Muscle of arm (tissue), 14 donors: ENCODE measurements at places on chromosomes 11 and 22.
A peak's percentile ranks its signal among the peaks of the same experiment; 100 is the strongest.

GRCh38 chr22:19843857-19844376 is 10.8 kb downstream of the GNB1L start:
- DNase-seq: no peak

DNA sequence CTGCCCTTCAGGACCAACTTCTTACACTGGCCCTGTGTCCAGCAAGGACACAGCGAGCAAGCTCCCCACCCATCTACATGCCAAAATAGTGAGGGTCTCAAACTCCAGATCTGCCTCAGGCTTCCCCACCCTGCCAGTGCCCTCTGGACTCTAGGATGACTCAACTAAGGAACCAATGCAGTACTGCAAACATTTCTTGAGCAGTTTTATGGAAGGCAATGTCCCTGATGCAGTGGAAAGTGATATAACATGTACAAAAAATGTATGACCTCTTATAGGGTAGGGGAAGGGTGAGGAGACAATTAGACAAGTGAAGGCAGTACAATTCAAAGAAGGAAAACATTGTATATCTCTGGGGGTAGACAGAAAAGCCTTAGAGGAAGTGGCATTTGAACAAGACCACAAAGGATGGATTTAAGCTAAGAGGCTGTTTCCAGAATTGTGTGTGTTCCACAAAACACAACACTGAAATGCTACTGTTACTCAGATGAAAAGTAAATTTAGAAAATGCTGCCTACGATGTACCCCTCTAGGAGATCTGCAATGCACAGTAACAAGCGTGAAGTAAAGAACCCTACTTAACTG is 47.3 kb downstream of the RAB30 start:
- DNase-seq: no peak

GRCh38 chr22:43128928-43129424 is 14.2 kb downstream of the MCAT start:
- DNase-seq: no peak

- DNase-seq: no peak
Measured at GRCh38 chr22:39530692-39531331, 1.7 kb downstream of the RPS19BP1 start.

GRCh38 chr11:73451896-73452295 is 75.7 kb downstream of the RELT start:
- no peak for DNase-seq

- DNase-seq: no peak
Measured at GRCh38 chr22:48336339-48337060, 1491.2 kb downstream of the BRD1 start.

DNA sequence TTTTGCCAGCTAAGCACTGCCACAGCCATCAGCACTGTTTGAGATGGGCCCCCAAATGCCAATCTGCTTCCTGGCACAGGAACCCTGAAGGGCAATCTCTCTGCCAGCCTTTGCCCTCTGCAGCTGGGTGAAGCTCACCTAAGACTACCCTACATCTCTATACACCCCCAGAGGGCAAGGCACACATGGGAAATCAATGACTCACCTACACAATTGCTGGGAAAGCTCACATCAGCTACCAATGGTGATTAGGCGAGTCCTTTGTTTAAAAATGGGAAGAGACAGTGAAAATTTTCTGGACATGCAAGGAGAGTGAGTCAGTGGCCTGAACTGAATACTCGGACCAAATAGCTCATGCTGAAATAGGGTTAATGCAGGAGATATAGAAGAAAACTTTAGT is 12.6 kb upstream of the PRDM11 start:
- no peak for DNase-seq

- DNase-seq: peak; percentile 8
Measured at GRCh38 chr11:126702987-126703386, 297.6 kb downstream of the KIRREL3 start.

GRCh38 chr11:122189229-122189628 is 73.2 kb upstream of the BLID start:
- no peak for DNase-seq

- DNase-seq: no peak
Measured at GRCh38 chr11:30509364-30509763, 76.8 kb downstream of the MPPED2 start.

DNA sequence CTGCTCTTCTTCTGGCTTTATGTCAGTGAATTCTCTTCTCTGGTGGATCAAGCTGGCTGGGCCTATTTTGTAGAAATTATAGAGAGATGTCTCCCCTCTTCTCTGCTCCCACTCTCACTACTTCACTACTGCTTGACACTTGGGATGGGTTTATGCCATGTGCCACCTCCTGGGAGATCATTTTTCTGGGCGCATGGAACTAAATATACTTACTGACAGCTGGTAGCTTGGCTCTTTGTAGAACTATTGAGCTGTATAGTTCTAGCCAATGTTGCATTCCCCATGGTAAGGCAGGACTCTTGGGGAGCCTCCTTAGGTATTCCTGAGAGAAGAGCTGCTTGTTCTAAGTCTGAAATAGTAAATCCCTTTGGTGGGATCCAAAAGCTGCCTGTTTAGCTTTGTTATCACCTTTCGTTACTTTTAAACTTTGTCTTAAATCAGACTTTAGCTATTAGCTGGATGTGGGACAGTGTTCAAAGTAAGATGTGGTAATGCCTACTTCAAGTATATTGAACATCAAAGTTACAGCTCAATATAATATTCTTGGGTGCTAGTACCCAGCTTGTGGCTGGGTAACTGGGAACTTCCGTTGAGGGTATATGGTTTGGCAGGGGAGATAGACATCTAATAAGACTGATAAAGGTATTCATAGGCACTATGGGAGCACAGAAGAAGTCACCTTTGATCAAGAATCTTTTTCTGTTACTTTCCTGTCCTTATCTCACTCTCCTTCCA is 87.5 kb upstream of the RRM1 start:
- DNase-seq: no peak

DNA sequence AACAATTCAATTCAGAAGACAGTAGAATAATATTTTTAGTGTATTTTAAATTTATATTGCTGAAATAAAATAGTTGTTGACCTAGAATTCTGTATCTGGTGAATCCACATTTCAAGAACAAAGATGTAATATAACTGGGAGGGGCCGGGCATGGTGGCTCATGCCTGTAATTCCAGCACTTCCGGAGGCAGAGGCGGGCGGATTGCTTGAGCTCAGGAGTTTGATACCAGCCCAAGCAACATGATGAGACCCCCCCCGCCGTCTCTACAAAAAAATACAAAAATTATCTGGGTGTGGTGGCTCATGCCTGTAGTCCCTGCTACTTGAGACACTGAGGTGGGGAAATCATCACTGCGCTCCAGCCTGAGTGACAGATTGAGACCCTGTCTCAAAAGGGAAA is 72.6 kb downstream of the CD82 start:
- no peak for DNase-seq

DNA sequence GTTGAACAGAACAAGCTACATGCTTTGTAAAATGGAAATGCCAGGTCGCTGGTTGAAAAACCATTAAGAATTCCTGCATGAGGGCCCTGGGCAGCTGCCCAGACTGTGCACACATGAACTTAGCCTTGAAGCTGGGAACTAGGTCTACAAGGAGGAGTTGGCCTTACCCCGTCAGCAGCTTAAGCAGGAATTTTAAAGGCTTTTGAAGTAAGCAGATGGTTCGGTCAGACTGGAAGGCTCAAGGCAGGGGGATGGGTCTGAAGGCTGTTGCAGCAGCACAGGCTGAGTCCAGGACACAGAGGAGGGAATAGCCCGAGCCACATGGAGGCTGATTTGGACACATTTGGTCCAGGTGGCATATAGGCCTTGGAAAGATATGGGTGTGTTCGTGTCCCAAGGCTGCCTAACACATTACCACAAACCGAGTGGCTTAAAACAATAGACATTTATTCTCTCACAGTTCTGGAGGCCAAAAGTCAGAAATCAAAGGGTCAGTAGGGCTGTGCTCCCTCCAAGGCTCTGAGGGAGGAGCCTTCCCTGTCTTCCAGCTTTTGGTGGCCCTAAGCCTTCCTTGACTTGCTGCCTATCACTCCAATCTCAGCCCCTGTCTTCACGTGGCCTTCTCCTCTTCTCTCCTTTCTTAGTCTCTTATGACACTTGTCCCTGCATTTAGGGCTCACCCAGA is 11.6 kb downstream of the LIF start:
- DNase-seq: no peak

DNA sequence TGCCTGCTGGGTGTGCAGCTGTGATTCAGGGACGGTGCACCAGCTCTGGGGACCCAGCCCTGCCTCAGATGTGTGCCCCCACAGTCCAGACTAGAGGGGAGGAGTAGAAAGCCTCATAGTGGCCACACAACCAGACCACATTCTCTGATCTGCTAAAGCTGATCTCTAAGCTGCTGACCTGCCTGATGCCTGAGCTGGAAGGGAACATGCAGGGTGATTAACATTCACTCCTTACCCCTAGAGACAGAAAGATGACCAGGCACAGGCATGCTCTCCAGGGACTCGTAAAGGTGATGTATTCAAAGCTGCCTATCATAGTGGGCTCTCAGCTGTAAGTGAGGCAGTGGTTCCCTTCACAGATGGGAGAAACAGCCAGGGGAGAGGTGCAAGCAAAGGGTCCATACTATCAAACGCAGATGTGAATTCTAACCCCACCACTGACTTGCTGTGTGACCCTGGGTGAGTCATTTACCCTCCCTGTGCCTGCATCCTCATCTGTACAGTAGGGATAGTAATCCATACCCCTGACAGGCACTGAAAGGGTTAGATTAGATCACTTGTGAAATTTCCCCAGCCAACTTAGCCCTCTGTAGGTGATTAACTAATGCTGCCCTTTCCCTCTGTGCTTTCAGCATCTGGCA is 29.0 kb upstream of the LRRC32 start:
- no peak for DNase-seq

DNA sequence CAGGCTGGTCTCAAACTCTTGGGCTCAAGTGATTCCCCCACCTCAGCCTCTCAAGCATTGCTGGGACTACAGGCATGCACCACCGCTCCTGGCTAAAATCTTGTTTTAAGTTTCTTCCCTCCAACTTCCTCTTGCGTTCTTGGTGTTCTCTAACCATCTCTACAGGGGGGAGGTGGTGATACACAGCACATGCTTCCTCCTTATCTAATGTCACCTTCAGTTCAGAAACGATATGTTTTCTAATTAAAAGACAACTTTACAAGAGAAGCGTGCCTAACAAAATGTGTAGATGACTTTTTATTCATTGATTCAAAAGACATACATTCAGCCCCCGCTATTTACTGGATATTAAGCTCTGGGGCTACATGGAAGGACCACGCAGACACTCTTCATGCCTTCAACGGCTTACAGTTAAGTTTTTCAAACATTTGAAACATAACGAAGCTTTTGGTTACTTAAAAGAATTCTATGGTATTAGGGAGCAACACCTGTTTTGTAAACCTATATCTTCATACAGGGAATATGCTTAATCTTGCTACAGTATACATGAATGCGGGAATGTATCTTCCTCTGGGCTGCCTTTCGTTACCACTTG is 933 bp upstream of the DLAT start:
- no peak for DNase-seq

GRCh38 chr11:15711311-15711710 is 596.6 kb downstream of the INSC start:
- DNase-seq: no peak

DNA sequence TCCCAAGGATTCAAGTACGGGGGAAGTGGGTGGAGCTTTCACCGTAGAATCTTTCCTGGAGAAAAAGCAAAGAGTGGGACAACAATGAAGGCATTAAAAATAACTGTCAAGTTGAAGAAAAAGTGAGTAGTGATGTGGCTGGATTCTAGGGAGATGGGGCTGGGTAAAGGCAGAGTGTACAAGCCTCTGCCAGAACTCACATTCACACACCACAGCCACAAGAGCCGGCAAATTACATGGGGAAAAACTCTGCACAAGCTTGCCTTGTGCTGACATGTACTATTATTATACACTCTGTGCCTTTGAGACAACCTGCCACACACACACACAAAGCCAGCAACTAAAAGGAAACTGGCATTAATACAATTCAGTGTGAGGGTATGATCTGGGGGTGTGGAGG is 182.6 kb downstream of the LARGE1 start:
- no peak for DNase-seq

DNA sequence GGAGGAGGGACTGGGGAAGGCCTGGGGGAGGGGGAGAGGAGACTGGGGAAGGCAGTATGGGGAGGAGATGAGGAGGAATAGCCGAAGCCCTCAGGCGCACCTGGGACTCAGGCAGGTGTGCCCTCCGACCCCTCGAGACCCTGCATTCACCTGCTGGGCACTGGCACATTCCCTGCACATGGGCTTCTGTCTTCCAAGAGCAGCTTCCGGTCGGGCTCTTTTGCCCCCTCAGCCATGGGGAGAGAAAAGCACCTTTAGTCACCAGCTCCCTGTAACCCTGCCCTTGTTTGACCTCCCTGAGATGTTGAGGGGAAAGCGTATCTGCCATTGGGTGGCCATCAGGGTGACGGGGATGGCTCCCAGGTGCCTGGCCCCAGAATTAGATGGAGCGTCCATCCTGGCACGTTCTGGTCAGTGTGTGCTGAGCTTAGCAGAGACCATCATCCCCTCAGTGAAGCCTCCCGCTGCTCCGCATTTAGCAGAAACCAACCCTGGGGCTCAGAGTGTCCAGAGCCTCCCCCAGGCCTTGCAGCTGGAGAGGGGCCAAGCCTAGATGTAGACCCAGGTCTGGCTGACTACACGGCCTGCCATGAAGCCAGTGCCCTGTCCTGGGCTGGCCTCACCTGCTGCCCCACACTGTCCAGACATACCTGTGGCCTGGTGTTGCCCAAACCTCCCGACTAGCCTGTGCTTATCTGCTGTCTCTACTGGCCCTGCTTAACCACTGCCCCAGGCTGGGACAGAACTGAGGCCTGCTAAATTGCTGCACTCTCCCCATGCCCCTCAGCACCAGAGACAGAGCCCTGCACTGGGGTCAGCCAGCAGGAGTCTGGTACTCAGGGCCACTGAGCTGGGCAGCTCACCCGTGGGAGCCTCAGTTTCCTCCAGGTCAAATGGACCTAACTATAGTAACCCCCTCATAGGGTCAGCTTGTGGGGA is 6.2 kb downstream of the ANO1 start:
- DNase-seq: no peak

DNA sequence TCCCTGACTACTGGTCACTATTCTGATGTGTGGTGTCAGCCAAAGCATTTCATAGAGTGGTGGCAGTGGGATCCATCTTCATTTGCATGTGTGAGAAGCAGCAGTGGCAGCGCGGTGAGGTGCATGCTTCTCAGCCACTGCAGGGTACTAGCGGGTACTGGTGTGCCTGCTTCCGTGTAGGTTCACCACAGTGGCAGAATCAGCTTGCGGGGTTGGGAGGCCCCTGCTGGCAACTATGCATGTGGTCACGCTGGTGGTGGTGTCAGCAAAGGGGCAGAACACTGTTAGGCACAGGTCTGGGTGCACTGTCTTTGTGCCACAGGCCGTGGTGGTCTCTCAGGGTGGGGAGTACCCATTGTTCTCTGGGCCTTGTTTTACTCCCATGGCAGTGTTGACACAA is 286.4 kb upstream of the TENM4 start:
- no peak for DNase-seq

DNA sequence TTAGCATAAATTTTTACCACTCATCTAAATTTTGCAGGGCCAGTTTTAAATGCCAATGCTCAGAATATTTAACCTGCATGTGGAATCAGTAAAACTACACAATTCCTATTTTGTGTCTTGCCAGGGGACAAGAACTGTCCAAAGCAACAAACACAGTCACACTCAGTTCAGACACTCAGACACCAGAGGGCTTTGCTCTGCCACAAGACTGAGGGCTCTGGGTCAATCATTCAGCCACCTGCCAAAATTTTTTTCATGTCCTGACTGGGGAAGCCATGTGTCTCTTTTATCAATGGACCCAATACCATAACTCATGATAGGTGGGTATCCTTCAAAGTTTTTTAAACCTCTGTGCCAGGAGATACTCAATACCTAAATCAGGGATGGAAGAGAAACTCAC is 304.0 kb upstream of the ANO3 start:
- DNase-seq: no peak

- no peak for DNase-seq
Measured at GRCh38 chr22:29342577-29343312, 27.2 kb upstream of the RASL10A start.
